Activated naive CD4-positive, alpha-beta T cell treated with anti-CD3 and anti-CD28 coated beads, Interleukin-2, amount 50 U/mL, for 16 hours (primary cell): ENCODE measurements at places on chromosomes 12 and 14.

GRCh38 chr12:106281056-106281782 lies 21.3 kb upstream of the TCP11L2 start:
- DNase-seq, result no peak

DNA sequence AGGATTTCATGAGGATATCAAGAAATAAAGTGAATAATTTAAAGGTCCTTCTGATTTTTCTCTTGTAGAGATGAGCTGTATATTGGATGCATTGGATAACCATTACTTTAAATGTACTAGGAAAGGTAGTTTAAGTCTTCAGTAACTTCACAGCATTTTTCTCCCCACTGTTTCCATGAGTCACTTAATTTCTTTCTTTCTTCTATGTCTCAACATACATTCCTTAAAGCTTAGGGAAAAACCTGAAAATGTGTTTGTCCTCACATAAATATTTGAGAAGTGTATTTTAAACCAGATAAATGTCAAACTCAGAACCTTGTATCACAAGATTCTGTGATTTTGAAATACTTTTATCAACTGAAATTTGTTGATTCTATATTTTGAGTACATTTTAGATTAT lies 1970.2 kb upstream of the FLRT2 start:
- no peak for DNase-seq

DNA sequence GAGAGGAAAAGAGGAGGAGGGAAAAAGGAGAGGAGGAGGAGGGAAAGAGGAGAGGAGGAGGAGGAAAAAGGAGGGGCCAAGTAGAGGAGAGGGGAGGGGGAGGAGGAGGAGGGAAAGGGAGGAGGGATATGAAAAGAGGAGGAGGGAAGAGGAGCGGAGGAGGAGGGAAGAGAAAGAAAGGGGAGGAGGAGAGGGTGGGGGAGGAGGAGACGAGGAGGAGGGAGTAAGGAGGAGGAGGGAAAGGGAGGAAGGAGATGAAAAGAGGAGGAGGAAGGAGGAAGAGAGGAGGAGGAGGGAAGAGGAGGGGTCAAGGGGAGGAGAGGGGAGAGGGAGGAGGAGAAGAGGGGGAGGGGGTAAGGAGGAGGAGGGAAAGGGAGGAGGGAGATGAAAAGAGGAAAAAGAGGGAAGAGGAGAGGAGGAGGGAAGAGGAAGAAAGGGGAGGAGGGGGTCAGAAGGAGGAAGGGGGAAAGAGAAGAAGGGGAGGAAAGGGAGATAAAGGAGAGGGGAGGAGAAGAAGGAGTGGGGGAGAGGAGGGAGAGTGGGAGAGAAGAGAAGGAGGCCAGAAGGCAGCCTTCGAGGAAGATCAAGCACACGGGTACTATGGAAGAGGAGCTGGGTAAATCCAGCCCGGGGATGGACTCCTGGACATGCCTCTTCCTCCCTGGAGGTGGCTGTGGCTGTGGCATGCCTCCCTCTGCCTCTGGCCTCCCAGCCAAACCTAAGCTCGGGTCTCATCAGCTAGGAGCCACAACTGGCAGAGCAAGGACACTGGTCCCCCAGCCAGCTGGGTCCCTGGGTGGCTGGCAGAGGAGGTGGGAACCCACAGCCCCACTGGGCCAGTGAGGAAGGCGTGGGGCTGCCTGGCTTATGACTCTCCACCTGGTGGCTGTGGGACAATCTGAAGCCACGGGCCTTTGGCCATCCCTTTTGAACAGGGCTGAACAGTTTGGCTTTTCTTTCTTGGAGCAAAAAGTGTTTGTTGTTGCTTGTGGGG lies 3.0 kb upstream of the CMKLR1 start:
- DNase-seq, result no peak

GRCh38 chr12:11246489-11246888 lies 23.0 kb downstream of the PRB3 start:
- DNase-seq, result no peak

GRCh38 chr12:74043343-74043742 lies 494.3 kb upstream of the ATXN7L3B start:
- no peak for DNase-seq

DNA sequence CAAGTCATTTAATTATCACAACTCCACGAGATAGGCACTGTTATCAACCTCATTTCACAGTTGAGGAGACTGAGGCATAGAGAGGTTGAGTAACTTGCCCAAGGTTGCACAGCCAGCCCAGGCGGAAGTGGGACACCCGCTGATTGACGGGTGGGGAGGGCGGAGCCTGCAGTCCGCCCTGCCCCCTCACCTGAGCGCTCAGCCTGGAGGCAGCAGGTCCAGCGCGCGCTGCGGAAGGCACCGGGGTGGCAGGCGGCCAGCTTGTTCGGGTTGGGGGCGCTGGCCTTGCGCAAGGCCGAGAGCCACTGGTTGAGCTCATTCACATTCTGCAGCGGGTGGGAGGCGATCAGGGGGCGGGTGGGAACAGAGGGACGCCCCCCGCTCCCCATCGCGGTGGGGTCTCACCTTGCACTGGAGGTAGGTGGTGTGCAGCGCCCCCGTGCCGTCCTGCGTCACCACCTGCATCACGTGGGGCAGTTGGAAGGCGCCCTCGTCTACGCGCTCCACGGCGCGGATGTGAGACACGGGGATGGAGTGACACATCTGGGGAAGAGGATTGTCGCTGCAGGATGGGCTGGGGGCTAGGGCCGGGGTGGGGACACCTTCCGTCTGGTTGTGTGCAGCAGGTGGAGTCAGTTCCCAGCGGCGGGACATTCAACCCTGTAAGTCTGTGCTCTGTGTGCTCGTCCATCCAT lies 31.7 kb downstream of the RASAL1 start:
- peak; percentile 73 for DNase-seq

- no peak for DNase-seq
Observed at GRCh38 chr12:102512523-102512922, 32.2 kb upstream of the IGF1 start.

GRCh38 chr14:31320216-31320615 lies 100.1 kb downstream of the HEATR5A start:
- DNase-seq, result no peak

DNA sequence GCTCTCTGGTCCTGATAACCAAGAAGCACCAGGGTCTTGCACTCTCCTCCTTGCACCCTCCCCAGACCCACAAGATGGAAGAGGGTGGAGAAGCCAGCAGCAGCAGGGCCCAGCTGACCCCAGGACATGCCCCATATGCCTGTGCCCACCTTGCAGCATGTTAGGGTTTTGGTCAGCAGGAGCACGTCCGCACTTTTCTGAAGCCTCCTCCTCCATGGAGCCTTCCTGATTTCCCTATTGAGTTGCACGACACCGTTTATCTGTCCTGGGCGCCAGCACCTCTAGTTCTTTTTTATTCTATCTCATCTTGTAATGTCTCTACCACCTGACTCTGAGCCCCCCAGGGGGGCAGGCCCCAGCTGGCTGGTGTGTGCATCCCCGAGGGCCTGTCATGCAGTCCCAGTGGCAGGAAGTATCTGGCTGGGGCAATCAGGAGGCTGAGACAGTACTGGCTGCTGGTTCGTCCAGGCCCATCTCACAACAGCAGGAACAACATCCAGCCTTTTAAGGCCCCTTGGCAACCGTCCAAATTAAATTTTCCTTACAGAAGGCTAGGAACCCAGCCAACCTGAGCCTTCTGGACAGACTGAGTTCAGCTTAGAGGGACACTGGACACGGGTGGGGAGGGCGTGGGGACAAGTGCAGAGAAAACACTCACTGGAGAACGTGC lies 39.6 kb downstream of the CCDC85C start:
- no peak for DNase-seq

- peak; percentile 9 for DNase-seq
Observed at GRCh38 chr14:104436047-104436591, 143.4 kb upstream of the C14orf180 start.

DNA sequence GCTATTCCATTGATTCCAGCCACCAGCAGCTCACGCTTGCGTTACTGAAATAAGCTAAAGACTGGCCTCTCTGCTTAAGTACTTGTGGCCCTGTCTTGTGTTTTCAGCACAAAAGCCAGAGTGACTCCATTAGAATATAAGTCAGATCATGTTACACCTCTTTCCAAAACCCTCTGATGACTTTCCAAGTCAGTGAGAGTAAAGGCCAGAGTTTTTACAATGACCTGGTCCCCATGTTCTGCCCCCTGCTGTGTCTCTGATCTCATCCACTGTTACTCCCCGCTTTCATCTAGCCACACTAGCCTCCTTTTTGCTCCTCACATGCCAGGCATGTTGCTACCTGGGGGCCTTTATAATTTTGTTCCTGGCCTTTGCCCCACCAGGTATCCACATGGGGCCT lies 6.9 kb upstream of the CKAP4 start:
- no peak for DNase-seq

DNA sequence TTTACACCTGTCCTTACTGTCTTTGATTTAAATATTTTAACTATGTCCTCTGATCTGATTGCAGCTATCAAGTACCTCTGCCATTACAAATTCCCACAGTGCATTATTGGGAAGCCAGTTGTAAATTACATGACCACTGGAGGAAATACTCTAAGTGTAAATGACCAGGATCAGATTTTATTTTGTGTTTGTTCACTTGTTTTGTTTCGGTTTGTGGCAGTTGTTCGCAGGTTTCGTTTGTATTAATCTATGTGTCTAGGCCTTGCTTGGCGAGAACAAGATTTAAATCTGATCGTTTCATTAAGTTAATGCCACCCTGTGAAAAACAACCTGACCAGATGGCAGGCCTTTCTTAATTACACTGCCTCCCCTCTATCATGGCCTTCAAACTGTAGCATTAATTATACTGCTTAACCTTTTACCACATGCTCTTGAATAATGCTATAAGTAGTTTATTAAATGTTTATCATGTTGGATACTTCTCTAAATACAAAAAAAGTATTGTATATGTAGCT lies 990.1 kb downstream of the TMTC2 start:
- no peak for DNase-seq

DNA sequence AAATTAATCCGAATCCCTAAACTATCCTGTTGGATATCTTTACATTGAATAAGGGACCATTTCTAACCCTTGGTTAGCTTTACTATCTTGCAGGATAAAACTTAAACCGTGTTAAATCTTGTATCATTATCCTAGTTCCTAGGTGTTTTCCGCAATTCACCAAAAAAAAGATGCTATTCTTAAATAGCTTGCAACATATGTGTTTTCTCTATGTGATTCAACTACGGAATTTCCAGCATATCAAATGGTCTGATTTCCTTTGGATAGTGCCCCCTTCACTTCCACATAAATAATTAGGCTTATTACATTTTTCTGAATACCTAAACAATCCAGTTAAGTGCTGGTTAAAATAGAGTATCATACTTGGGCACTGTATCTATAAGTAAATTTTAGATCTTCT lies 130.3 kb downstream of the ITPR2 start:
- no peak for DNase-seq

GRCh38 chr14:29144621-29145020 lies 378.0 kb downstream of the FOXG1 start:
- no peak for DNase-seq

- DNase-seq, result no peak
Observed at GRCh38 chr12:76329159-76329558, 19.1 kb downstream of the BBS10 start.

- no peak for DNase-seq
Observed at GRCh38 chr12:24460099-24460498, 488.8 kb downstream of the BCAT1 start.

GRCh38 chr12:91219511-91219910 lies 36.9 kb upstream of the DCN start:
- DNase-seq, result no peak

GRCh38 chr12:105382771-105383622 lies 52.5 kb downstream of the C12orf75 start:
- DNase-seq, result no peak

DNA sequence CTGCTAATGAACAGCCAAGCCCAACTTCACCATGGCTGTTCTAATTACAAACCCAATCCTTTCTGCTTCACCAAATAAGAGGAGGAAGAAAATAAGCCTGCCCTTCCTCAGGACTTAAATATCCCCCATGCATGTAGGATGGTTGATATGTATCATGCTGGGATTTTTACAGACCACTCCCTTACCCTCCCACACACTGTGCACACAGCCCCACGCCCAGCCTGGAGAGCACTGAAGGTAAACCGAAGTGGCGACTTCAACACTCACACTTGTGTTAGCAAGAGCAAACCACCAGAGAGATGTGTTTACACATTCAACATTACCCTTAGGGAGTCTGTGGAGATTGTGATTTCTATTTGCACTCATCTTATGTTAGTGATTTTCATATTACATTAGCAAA lies 241.2 kb downstream of the EGLN3 start:
- DNase-seq, result no peak

DNA sequence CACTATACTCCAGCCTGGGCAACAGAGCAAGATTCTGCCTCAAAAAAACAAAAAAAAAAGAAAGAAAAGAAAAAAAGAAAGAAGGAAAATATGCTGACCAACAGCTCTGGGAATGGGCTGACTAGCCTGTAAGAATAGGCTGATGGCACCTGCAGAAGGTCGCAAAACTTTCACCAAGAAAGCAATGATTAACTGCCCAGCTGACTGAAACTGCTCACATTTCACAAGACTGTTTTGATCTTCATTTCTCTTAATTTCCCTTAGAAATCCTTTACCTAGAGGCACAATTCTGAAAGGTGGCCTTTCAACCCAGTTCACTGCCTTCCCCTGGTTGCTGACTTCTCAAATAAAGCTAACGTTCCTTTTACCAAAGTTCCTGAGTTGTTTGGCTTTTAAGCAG lies 12.4 kb downstream of the BEST3 start:
- DNase-seq, result no peak

DNA sequence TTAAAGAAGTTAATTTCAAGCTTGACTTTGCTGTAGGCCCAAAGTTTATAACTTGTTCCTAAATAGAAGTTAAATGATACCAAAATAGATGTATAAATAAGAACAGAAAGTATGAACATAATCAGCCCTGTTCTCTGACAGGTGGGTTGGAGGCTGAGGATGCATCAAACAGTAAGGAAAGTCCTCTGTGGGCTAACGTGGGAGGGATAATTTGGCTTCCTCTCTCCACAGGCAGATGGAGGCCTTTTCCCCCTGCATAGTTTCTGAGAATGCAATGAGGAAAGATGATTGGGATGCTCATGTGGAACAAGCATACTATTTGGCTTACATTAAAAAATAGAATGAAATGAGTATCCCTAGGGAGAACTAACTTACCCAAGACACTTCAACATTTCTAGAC lies 56.5 kb downstream of the GARIN6 start:
- DNase-seq, result no peak

DNA sequence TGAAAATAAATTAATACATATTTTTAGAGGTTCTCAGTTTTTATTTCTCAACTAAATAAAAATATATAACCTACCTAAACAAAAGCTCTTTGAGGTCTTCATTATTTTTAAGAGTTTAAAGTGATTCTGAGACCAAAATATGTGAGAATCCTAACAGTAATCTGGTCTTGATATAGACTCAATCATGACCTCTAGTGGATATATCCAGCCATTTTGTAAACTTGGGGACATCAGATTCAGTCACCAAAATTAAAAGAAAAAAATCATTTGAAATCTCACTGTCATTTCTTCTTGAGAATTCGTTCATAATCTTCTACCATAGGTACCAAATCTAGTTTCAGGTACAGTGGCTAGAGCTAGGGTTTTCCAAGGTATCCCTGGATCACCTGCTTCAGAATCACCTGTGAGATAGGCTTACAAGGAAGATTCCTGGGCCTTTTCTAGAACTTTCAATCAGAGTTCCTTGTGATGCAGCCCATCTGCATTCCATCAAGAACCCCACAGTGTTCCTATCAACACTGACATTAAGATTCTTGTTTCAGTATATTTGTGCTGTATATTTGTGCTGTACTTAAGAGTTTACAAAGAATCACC lies 214.9 kb downstream of the ADAMTS20 start:
- no peak for DNase-seq
